Renal cortical epithelial cell (primary cell): ENCODE measurements at places on chromosomes 2 and 18.
A peak's percentile ranks its signal among the peaks of the same experiment; 100 is the strongest.

GRCh38 chr2:182717816-182718215 is 1.8 kb downstream of the DNAJC10 start:
- DNase-seq: no peak

- peak; percentile 93 for DNase-seq
Measured at GRCh38 chr2:20148923-20149702, 75.8 kb downstream of the SDC1 start.

DNA sequence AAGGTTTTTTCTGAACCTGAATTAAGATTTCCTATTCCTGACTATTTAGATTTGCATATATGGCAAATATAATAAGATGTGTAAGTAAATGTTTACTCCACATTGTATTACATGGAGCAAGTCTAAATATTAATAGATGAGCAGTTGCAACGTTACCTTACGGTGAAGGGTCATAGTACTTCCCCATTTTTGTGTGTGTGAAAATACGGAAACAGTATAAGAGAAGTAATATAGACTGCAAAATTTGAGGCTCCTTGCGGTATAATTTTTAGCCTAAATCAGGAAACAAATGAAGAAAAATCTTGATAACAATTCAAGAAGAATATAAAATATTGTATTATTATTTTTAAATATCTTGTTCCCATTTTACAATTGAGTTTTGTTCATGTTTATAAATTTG is 434.2 kb downstream of the GRB14 start:
- DNase-seq: no peak

GRCh38 chr18:42011053-42011452 is 56.0 kb downstream of the PIK3C3 start:
- DNase-seq: no peak

DNA sequence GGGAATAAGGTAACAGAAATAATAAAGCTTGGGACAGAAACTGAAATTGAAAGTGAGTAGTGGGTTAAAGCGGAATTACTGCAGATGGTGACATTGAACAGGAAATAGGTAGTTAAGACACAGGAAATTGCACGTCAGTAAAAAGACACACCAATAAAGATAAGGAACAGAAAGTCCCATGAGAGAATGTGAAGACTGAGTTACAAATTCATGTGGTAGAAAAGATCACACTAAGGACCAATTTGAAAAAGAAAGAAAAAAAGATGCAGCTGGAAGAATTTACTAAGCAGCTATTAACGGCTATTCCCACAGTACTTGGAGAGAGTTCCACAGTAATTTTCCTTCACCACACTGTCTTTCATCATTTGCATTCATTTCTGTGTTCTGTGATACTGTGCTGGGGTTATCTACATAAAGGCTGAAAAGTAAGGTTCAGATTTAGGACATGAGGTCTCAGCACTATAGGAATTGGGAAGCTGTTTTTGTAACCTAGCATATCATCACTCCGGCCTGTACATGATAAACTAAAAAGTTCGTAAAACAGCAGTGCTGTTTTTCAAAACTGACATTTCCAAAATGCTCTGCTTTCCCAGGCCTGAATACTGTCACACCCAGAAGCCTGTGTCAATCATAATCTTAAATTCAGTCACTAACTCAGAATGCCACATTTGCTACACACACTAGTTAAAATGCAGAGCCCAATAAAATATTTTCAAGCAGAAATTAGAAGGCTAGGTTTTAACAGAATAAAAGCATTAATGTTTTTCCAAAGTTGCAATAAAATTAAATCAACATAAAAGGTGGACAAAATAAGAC is 42.9 kb downstream of the SRBD1 start:
- DNase-seq: no peak

- DNase-seq: peak; percentile 28
Measured at GRCh38 chr2:239934571-239935171, 90.5 kb downstream of the NDUFA10 start.

DNA sequence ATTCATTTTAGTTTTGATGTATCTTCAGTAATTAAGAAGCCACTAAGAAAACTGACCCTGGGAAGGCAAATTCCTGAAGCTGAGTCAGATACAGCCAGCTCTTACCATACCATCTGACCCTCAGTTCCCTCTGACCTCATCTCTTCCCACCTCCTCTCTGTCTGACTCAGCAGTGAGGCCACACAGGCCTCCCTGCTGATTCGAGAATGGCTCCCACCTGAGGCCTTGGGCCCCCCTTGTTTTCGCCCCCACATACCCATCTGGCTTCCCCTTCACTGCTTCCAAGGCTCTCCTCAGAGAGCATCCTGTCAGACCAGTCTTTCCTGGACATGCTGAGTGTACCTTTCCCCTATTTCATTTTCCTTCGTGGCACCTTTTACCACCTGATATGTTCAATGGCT is 71.0 kb upstream of the CYP1B1 start:
- peak; percentile 99 for DNase-seq

GRCh38 chr2:217067787-217068186 is 207.9 kb upstream of the TNP1 start:
- no peak for DNase-seq

GRCh38 chr18:24094561-24094960 is 44.3 kb upstream of the CABYR start:
- DNase-seq: no peak

GRCh38 chr2:230798769-230799399 is 65.9 kb upstream of the ITM2C start:
- peak; percentile 56 for DNase-seq

DNA sequence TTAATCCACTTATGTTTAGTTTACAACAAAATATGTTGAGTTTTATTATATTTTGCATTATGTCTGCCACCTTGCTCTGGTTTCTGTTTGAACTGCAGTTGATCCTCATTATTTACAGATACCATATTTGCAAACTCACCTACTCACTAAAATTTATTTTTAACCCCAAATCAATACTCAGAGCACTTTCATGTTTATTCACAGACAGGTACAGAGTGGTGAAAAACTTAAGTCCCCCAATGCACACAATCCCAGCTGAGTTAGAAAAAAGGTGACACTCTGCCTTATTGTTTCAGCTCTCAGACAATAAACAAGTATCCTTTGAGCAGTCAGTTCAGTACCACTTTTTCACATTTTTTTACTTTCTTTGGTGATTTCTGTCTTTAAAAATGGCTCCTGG is 13.7 kb downstream of the GCG start:
- DNase-seq: no peak

GRCh38 chr18:58491773-58492752 is 136.8 kb downstream of the ALPK2 start:
- DNase-seq: no peak

DNA sequence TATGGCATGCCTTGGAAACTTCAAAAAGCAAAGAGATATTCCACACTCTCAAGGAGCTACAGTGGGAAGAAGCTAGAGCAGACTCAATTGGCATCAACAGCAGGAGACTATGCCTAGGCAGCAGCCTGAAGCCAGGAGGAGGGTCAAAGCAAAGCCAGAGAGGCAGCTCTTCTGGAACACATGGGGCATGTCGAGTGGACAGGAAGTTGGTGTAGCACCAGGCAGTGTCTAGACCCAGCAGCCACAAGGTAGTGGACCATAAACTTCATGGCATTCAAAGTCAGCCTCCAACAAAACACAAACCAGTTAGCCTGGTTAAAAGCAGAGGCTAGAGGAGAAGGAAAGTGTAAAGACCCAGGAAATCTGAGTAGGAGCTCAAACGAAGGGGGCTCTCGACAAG is 311.2 kb upstream of the PKDCC start:
- DNase-seq: peak; percentile 55

DNA sequence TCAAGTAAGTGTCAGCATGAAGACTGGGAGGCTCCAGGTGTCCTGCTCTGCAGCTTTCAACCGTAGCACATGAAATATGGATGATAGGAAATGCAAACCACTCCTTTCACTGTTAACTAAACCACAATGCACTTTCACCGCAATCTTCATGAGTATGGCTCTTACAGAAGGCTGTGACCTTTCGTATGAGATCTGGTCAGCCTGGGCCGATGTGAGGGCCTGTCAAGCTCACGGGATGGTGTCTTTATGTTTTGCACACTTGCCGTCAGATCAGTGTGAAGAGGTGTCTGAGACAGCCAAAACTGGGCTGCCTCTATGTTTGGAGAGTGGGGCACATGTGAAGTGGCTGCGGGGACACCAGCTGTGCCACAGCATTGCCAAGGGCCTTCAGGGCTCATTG is 62.8 kb upstream of the AFF3 start:
- no peak for DNase-seq
